CD8-positive, alpha-beta memory T cell (primary cell): ENCODE measurements at places on chromosomes 5 and 9. TPM values are rescaled to one million over a fixed set of nuclear protein-coding genes. Genes with fewer than 3 reads are reported as not detected.

Gene PPIC
- not detected for total RNA-seq

DNA sequence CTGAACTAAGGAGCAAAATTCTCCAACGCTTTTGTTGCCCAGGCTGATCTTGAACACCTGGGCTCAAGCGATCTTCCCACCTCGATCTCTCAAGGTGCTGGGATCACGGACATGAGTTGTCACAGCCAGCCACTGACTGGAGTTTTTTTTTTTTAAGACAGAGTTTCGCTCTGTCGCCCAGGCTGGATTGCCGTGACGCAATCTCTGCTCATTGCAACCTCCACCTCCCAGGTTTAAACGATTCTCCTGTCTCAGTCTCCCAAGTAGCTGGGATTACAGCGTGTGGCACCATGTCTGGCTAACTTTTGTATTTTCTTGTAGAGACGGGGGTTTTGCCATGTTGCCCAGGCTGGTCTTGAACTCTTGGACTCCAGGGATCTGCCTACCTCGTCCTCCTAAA is 58.2 kb downstream of the EHMT1 start:
- no peak overlapping the region for H3K27ac ChIP-seq
- H3K4me1 ChIP-seq: peaks cover 13% of the 10 kb centered on the region
- H3K36me3 ChIP-seq: no peaks in the 10 kb centered on the region
- H3K27me3 ChIP-seq: no peaks in the 10 kb centered on the region
- no peak for DNase-seq

Gene PCDHGB1
- total RNA-seq: not detected

Gene ADAMTSL1
- total RNA-seq: not detected

- no peaks in the 10 kb centered on the region for H3K4me1 ChIP-seq
- H3K4me3 ChIP-seq: no peak overlapping the region
- H3K27me3 ChIP-seq: no peaks in the 10 kb centered on the region
- H3K36me3 ChIP-seq: peaks cover 64% of the 10 kb centered on the region
Measured at GRCh38 chr9:128619127-128619526, 37.5 kb downstream of the DYNC2I2 start.

GRCh38 chr5:167701051-167701450 is 590.4 kb upstream of the WWC1 start:
- H3K4me1 ChIP-seq: no peaks in the 10 kb centered on the region
- H3K4me3 ChIP-seq: no peak overlapping the region
- no peaks in the 10 kb centered on the region for H3K36me3 ChIP-seq
- H3K27ac ChIP-seq: no peak overlapping the region

DNA sequence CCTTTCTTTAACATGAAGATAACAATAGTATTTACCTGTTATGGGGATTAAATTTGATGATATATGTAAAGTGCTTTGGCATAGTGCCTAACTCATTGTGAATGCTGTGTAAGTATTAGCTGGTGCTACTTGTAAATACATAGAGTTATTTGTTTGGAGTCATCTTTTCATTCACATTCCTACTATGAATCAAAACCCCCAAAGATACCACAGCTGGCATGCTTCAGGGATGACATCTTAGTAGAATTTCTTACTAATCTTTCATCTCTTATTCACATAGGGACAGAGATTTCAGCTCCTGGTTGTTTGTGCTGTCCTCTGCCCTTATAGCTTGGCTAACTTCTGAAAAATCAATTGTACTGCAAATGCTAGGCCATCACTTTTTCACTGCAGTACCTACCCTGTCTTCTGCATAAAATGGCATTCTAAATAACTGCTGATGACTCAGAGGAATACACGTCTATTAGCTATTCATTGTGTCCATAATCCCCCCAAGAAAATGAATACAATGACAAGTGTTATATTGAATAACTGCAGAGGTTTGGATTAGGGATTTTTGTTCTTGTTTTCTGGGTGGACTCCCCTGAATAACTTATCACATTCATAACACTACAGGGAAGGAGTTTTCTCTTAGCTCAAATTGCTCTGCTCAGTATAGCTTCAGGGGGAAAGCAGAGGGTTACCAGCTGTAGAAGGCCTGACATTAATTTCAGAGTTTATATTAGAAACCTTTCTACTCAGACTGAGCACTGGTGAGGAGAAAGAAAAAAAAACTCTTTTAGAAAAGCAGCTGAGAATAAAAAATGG is 192.2 kb upstream of the C9orf72 start:
- no peaks in the 10 kb centered on the region for H3K36me3 ChIP-seq
- no peak overlapping the region for H3K27ac ChIP-seq
- H3K4me1 ChIP-seq: no peaks in the 10 kb centered on the region
- DNase-seq: no peak

GRCh38 chr9:112010537-112010936 is 113.9 kb downstream of the UGCG start:
- no peaks in the 10 kb centered on the region for H3K27me3 ChIP-seq
- no peak for DNase-seq
- no peaks in the 10 kb centered on the region for H3K36me3 ChIP-seq
- no peaks in the 10 kb centered on the region for H3K4me1 ChIP-seq

DNA sequence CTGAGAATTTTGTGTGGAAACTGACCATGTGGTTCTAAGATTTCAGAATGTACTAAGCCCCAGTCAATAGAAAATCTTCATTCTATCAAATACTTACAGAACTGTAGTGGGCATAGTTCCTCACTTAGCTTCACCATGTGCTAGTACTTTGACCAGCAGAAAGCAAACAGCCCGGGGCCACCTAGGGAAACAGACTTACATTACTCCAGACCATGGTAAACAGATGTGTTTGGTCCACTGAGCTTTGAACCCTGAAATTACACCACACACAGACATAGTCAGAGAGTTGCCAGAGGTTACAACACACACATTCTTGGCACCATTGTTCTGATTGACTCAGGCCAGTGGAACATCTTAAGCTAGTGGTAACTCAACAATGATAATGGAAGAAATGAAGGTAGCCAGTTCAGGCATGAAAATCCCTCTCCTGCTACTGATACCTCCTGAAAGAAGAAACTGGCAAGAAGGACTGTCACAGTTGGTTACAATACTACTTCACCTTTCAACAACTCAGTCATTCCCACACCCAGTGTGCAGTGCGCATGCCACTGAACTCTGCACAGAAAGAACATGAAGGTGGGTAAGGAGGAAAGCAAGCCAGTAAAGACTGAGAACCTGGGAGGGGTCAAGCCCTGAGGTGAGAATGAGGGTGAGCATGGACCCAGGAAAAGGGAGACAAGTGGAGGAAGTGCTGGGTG is 18.7 kb upstream of the LECT2 start:
- DNase-seq: no peak
- peaks cover 8% of the 10 kb centered on the region for H3K27me3 ChIP-seq
- no peak overlapping the region for H3K4me3 ChIP-seq
- H3K4me1 ChIP-seq: no peaks in the 10 kb centered on the region
- H3K27ac ChIP-seq: no peak overlapping the region
- H3K36me3 ChIP-seq: no peaks in the 10 kb centered on the region

Gene HRH2
- 29.6 TPM for total RNA-seq

- no peak for DNase-seq
- no peaks in the 10 kb centered on the region for H3K36me3 ChIP-seq
- H3K27ac ChIP-seq: no peak overlapping the region
- H3K27me3 ChIP-seq: no peaks in the 10 kb centered on the region
Measured at GRCh38 chr9:3331801-3332200, 194.0 kb downstream of the RFX3 start.

- no peaks in the 10 kb centered on the region for H3K4me1 ChIP-seq
- no peak overlapping the region for H3K4me3 ChIP-seq
- H3K27me3 ChIP-seq: no peaks in the 10 kb centered on the region
Measured at GRCh38 chr5:174571662-174572397, 152.6 kb upstream of the MSX2 start.

Gene DDX46
- 83.8 TPM for total RNA-seq

DNA sequence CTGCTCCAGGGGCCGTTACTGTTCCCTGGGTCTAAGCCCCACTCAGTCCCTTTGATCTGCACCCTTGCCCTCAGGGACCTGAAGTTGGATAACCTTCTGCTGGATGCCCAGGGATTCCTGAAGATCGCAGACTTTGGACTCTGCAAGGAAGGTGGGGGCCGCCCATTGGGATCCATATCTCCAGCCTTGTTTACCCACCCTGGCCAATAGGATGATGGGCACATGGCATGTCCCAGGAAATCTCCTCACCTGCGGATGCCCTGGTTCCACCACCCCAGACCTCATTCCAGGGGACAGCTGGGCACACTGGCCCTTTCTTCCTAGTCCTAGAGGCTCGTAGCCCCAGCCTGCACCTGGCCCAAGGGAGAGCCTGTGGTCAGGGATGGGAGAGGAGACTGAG is 5.5 kb downstream of the ZDHHC12 start:
- H3K4me3 ChIP-seq: no peak overlapping the region
- no peaks in the 10 kb centered on the region for H3K36me3 ChIP-seq
- DNase-seq: no peak
- no peaks in the 10 kb centered on the region for H3K27me3 ChIP-seq
- H3K27ac ChIP-seq: no peak overlapping the region
- H3K4me1 ChIP-seq: peaks cover 4% of the 10 kb centered on the region

- H3K4me3 ChIP-seq: no peak overlapping the region
- H3K4me1 ChIP-seq: peaks cover 46% of the 10 kb centered on the region
- peaks cover 4% of the 10 kb centered on the region for H3K27me3 ChIP-seq
- no peak overlapping the region for H3K27ac ChIP-seq
- DNase-seq: no peak
- H3K36me3 ChIP-seq: no peaks in the 10 kb centered on the region
Measured at GRCh38 chr5:176559683-176560082, 10.5 kb downstream of the CDHR2 start.

- H3K4me1 ChIP-seq: no peaks in the 10 kb centered on the region
- H3K27ac ChIP-seq: no peak overlapping the region
- no peak overlapping the region for H3K4me3 ChIP-seq
- no peaks in the 10 kb centered on the region for H3K27me3 ChIP-seq
Measured at GRCh38 chr5:93510626-93511380, 70.2 kb downstream of the NR2F1-AS1 start.

GRCh38 chr5:143435210-143435657 is 31.7 kb upstream of the NR3C1 start:
- no peaks in the 10 kb centered on the region for H3K27me3 ChIP-seq
- peak overlapping the region; percentile 54 for H3K27ac ChIP-seq
- H3K4me3 ChIP-seq: peak overlapping the region; percentile 83

Gene AQP7
- total RNA-seq: not detected

- no peaks in the 10 kb centered on the region for H3K4me1 ChIP-seq
- no peak for DNase-seq
- no peak overlapping the region for H3K4me3 ChIP-seq
- no peak overlapping the region for H3K27ac ChIP-seq
- H3K36me3 ChIP-seq: no peaks in the 10 kb centered on the region
Measured at GRCh38 chr9:119974026-119974425, 604.8 kb upstream of the BRINP1 start.

- no peak overlapping the region for H3K27ac ChIP-seq
- H3K4me1 ChIP-seq: no peaks in the 10 kb centered on the region
- DNase-seq: peak; percentile 47
- no peaks in the 10 kb centered on the region for H3K36me3 ChIP-seq
- H3K4me3 ChIP-seq: no peak overlapping the region
Measured at GRCh38 chr9:136856541-136857141, 4.5 kb downstream of the MAMDC4 start.

- H3K27me3 ChIP-seq: no peaks in the 10 kb centered on the region
- no peak overlapping the region for H3K27ac ChIP-seq
- H3K4me3 ChIP-seq: no peak overlapping the region
- DNase-seq: no peak
- no peaks in the 10 kb centered on the region for H3K4me1 ChIP-seq
Measured at GRCh38 chr5:12910641-12911040, 1006.4 kb upstream of the CTNND2 start.

DNA sequence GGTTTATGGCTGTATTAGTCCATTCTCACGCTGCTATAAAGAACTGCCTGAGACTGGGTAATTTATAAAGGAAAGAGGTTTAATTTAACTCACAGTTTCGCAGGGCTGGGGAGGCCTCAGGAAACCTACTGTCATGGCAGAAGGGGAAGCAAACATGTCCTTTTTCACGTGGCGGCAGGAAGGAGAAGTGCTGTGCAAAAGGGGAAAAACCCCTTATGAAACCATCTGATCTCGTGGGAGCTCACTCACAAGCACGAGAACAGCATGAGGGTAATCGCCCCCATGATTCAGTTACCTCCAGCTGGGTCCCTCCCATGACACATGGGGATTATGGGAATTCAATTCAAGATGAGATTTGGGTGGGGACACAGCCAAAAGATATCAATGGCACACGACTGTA is 13.9 kb downstream of the LRRC70 start:
- H3K27me3 ChIP-seq: no peaks in the 10 kb centered on the region
- no peak overlapping the region for H3K4me3 ChIP-seq
- H3K4me1 ChIP-seq: no peaks in the 10 kb centered on the region
- H3K27ac ChIP-seq: no peak overlapping the region
- no peaks in the 10 kb centered on the region for H3K36me3 ChIP-seq

Gene LHX6
- total RNA-seq: not detected
